Endothelial cell (in vitro differentiated cells): ENCODE measurements at places on chromosomes 5 and 9. TPM values are rescaled to one million over a fixed set of nuclear protein-coding genes. Genes with fewer than 3 reads are reported as not detected.

Gene MAMDC2
- total RNA-seq: 0.10 TPM

DNA sequence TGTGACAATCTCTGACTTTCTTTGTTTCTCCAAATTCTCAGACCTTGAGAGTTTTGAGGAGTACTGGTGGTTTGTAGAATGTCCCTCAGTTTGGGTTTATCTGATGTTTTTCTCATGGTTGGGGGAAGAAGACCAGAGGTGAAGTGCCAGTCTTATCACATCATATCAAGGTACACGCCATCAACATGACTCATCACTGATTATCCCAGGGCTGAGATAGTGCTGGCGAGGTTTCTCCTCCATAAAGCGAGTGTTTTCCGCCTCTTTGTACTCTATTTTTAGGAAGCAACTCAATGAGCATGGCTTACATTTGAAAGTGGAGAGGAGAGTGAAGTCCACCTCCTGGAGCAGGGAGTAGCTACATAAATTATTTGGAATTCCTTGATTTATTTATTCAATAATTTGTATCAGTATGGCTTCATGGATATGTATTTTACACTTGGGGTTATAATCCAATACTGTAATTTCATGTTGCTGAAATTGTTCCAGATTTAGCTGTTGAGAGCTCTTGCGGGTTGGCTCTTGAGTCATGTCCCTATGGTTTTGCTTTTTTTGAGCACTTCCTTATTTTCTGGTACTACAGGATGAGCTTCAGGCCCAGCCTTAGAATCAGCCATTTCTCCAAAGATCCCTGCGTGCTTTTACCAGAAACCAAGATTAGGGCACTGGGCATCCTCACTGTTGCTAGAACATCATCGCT, 23.9 kb downstream of the DCANP1 start:
- no peak for DNase-seq

DNA sequence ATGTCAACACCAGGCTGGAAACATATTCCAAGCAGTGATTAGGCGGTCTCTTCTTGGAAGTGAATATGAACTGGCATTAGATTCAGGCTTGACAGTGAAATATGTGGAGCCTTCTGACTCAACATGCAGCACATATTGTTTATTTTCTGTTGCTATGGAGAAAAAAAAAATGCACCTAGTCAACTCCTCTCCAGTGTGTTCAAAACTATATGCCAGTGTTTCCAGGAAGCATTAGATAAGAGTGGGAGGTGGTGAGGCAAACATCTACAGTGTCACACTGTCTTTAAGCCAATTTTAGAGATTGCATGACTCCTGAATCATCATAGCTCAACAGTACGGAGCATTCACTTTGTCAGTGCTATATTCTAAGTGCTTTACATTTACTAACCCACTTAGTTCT, 117.9 kb downstream of the HCN1 start:
- DNase-seq: no peak

DNA sequence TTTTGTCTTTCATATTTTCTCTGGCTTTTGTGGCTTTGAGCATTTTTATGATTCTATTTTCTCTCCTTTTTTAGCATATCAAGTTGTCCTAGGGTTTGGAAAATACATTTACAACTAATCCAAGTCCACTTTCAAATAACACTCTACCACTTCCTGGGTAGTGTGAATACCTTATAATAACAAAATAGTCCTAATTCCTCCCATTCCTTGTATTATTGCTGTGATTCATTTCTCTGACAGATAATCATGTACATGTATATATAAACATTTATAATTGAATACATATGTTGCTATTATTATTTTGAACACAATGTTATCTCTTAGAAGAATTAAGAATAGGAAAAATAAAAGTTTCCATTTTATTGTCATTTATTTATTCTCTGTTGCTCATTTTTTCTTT, 14.9 kb upstream of the ADAM19 start:
- DNase-seq: no peak

Gene PHYHD1
- total RNA-seq: 10.3 TPM
